ENCODE measurements at places on chromosomes 1 and 21.

- DNase-seq: no peak
Measured at GRCh38 chr21:16198546-16198945, 468.8 kb downstream of the USP25 start.

- no peak for DNase-seq
Measured at GRCh38 chr1:61448914-61449313, 276.0 kb downstream of the TM2D1 start.

GRCh38 chr21:39474611-39475010, 22.8 kb downstream of the SH3BGR start:
- DNase-seq: no peak

DNA sequence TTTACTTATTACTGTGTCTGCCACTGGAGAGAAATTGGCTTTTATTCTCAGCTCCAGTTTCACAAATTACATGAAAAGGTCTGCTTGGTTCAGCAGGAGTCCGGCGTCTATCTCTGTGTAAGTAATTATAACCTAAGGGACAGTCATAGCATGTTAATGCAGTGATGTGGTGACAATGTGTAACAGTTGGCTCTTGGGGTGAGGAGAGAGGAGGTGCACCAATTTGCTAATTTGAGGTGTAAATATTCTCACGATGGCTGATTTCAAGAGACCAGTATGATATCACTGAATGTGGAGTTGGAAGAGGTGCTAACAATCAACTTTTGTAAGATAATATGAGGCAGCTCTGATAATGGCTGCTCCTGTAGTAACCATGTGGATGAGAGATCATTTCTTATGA, 86.1 kb downstream of the CTH start:
- no peak for DNase-seq

DNA sequence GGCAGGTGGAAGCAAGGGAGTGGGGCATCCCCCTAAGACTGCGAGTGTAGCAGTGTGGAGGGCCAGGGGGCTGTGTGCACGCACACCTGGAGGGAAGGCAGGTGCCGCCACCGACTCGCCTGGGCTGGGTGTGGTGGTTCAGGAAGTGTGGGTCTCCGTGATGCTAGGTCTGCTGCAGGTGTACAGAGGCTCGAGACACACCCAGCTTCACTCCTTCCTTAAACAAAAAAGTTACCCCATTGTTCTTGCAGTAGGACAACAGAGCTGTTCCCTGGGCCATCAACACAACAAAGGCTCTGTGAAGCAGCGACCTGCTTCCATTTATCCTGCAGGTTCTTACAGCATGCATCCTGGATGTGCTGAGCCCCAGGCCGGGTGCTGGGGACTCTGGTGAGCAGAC, 100.4 kb upstream of the TMEM51 start:
- no peak for DNase-seq

DNA sequence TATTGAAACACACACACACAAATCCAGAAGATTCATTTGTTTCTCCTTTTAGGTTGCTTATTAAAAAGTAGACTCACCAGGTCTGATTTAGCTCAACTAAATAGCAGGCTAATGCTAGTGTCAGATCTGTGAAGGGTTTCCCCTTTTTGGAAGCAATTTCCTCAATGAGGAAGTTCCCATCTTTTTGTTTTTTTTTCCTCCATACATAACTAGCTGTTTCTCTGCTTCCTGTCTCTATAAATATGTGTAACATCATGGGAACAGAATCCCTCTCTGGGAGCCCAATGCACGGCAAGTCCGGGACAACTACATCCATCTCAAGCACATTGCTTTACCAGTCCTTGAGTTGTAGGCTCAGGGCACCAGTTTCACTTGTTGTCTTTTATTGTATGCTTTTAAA, 1421.1 kb downstream of the PLA2G4A start:
- DNase-seq: no peak

GRCh38 chr1:89530444-89531089, 5.9 kb downstream of the LRRC8B start:
- DNase-seq: no peak

GRCh38 chr1:36457691-36458090, 6.5 kb downstream of the MRPS15 start:
- no peak for DNase-seq

All from hematopoietic multipotent progenitor cell treated with erythropoietin and hydrocortisone succinate and interleukin-3 and kit ligand, for 15 days (in vitro differentiated cells).